ENCODE measurements at places on chromosomes 12 and 14. TPM values are rescaled to one million over a fixed set of nuclear protein-coding genes. Genes with fewer than 3 reads are reported as not detected.

DNA sequence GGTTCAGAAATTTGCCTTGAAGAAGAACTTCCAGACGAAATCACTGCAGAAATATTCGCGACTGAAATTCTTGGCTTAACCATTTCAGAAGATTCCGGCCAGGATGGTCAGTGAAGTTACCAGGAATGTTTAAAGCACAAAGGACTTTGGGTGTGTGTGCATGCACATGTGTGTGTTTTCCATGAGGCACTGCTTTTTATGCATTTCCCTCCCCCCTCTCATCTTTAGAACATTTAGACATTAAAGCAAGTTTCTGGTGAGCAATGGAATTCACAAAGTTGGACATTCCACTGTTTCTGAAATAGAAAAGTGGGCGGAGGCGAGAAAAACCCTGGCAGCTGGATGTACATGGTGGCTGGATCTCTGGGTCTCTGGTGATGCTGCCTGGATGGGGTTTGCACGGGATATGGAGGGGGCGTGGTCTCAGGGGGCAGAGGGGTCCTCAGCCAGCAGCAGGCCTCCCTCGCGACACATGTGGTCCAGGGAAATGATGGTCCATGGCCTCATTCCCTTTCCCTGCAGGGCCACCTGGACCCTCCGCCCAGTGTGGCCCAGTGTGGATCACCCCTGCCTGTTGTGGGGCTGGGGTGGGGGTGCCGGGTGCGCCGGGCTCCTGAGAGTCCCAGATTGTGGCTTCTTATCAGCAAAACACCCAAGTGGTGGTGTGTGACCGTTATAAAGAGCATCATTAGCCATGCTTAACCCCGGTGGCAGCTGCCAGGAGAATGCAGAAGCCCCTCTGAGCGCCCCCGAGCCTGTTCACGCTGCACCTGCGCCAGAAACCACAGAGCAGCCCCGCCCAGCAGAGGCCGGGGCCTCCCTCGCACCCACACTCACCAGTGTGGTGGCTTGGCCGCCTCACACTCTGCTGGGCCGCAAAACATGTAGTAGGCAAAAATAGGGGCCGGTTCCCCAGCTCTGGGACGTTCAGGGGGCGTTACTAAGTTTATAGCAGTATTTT is 17.8 kb upstream of the BCL7A start:
- DNase-seq, result no peak

- DNase-seq, result no peak
These were observed 27.4 kb downstream of the SINHCAF start for GRCh38 chr12:31298515-31298910.

- no peak for DNase-seq
These were observed 98.8 kb downstream of the CCDC92 start for GRCh38 chr12:123873793-123874192.

DNA sequence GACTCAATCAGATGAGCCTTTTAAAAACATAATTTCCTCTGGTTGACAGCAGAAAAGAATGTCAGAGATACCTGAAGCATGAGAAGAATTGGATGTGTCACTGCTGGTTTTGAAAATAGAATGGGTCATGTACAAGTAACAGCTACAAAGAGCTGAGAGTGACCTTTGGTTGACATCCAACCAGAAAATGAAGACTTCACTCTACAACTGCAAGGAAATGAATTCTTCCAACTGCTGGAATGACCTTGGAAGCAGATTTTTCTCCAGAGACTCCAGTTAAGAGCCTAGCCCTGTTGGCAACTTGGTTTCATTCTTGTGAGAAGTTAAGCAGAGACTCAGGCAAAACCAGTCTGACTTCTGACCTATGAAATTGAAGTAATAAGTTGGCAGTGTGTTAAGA is 505.9 kb downstream of the SLC16A7 start:
- DNase-seq, result no peak

GRCh38 chr14:31965735-31966598 is 111.1 kb upstream of the ARHGAP5 start:
- no peak for DNase-seq

DNA sequence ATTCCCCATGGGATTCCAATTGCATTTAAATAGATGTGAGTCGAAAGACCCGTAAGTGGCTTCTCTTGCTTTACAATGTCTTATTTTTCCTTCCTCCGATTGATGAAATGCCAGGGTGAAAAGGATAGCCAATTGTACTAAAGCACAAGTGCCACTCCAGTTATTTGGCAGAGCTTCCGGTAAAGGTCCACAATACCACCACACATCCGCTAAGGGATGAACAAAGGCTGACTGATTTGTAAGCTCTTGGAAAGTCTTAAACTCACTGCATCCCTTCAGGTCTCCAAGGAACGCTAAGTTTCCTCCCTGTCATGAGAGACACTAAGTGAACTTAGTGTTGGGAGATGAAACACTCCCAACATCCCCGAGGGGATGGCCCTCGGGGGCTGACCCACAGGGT is 21.2 kb upstream of the RNASE1 start:
- no peak for DNase-seq

- no peak for DNase-seq
These were observed 7.3 kb upstream of the KIF26A start for GRCh38 chr14:104130974-104131651.

GRCh38 chr14:67630186-67630585 is 10.5 kb downstream of the ARG2 start:
- DNase-seq, result no peak

- peak; percentile 26 for DNase-seq
These were observed 711 bp downstream of the SBNO1 start for GRCh38 chr12:123363740-123364531.

- DNase-seq, result no peak
These were observed 16.9 kb downstream of the BDKRB1 start for GRCh38 chr14:96272777-96273473.

DNA sequence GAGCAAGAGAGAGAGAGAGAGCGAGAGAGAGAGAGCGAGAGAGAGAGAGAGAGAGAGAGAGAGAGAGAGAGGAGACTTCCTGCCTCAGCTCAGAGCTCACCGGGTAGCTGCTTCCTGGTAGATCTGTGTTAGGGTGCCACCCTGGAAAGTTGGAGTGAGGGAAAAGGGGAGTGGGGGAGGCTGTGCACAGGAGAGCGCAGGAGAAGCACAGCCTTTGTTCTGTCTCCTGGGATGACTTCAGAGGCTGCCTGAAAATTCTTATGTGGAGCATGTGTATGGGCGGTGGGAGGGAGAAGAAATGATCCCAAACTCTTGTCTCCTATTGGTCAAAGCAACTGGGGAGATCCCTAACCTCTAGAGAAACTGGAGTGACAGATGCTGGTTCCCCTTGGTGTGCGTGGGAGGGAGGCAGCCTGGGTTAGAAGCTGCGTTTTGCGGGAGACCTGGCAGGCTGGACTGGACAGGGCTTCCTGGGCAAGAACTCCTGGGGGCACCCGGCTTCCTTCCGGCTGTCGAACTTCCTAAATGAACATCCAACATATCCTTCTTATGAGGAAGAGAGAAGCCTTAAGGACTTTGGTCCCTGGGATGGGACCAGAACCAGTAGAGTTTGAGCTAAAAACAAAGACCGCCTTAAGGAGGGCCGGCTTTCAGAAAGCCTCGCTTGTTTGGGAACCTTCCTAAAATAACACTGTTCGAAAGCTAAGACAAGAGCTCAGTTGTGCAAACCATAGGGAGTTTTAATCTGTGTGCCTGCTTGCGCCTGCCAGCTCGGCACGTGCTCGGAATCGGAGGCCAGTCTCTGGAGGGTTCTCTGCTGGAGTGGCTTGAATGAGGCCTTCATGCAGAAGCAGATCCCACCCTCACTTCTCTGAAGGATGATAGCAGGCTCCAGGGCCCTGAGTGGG is 30.4 kb upstream of the BEGAIN start:
- DNase-seq, result peak; percentile 30

DNA sequence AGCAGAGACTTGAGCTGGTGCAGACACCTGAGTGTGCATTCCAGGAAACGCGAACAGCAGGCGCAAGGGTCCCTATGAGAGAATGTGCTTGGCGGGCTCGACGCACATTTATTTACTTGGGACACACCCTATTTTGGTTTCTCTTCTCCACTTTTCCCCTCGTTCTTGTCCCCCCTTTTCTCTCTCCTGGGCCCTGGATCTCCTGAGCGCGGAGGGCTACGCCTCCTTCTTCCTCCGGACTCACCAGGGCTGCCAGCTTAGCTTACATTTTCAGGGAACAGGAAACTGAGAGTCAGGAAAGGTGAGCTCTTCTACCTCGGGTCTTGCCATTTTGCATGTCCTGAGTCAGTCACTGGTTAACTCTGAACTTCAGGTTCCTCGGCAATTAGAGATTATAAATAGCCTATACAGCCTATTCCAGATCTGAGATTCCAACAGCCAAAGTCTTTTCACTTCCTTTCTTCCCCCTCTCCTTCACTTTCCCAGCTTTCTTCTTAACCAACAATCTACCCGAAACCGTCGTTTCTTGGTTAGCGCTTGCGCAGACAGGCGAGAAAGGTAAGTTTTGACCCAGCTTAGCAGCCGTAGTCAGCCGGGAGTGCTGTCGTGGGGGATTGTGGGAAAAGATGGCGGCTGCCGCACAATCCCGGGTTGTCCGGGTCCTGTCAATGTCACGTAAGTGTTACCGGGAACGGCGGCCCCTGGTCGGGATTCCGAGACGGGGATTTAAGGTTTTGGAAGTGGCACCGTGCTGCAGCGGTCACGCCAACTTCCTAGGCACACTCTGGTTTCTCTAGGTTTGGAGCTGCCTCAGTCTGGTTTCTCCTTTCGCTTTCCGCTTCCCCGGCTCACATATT is at the start of the genes AKAP3 and NDUFA9:
Gene AKAP3, minus strand, starts transcription at position 551 of the 857 bp plus-strand sequence. CDS start 10,855 bp downstream, outside the sequence.
Gene NDUFA9, plus strand, starts transcription at position 614 of the 857 bp plus-strand sequence. Its CDS starts 13 bp downstream, at position 627.
- DNase-seq, result peak; percentile 86

Gene MYBPC1
- polyA plus RNA-seq, result not detected

Gene TMEM52B
- polyA plus RNA-seq, result not detected

Gene P2RX2
- not detected for polyA plus RNA-seq

Gene BCAT1
- not detected for polyA plus RNA-seq

Gene FMNL3
- polyA plus RNA-seq, result 12.1 TPM

Gene STAC3
- not detected for polyA plus RNA-seq

Gene FOXG1
- not detected for polyA plus RNA-seq

Gene ISCU
- 373 TPM for polyA plus RNA-seq
